ENCODE measurements at places on chromosomes 11 and 22.

- H3K36me3 ChIP-seq = no peaks in the 10 kb centered on the region
- H3K4me1 ChIP-seq = no peaks in the 10 kb centered on the region
Observed at GRCh38 chr11:95359756-95360155, 128.8 kb upstream of the SESN3 start.

- H3K27me3 ChIP-seq = no peaks in the 10 kb centered on the region
- no peak for DNase-seq
- peak overlapping the region; percentile 91 for H3K4me3 ChIP-seq
- peaks cover 3% of the 10 kb centered on the region for H3K4me1 ChIP-seq
- peak overlapping the region; percentile 90 for H3K27ac ChIP-seq
Observed at GRCh38 chr11:93198215-93198845, 539 bp upstream of the SLC36A4 start.

DNA sequence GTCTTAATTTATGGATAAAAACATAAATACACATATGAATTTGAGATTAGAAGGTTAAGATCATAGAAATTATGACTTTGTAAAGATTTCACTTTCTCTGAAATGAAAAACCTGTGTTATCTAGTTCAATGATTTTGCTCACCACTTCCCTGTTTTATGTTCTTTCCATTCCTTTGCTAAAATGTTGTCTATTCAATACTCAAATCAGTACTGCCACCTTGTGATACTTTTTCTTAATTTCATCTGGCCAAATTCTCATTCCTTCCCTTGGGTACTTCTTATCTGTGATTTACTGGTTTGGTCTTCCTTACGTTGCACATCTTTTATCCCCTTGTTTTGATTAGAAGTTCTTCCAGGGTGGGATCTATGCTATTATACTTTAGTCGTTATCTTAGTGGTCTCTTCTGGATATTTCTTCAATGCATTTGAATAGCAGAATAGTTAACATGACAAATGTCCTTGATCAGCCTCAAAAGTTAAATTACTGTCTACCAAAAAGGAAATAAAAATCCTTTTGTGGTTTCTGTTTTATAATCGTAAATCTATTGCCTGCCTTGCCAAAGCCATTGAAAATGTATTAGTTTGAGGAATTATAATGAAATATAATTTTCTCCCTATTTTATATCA lies 197.0 kb downstream of the PGR start:
- H3K36me3 ChIP-seq = no peaks in the 10 kb centered on the region
- no peak for DNase-seq
- H3K4me3 ChIP-seq = no peak overlapping the region
- H3K27ac ChIP-seq = no peak overlapping the region
- H3K27me3 ChIP-seq = no peaks in the 10 kb centered on the region

DNA sequence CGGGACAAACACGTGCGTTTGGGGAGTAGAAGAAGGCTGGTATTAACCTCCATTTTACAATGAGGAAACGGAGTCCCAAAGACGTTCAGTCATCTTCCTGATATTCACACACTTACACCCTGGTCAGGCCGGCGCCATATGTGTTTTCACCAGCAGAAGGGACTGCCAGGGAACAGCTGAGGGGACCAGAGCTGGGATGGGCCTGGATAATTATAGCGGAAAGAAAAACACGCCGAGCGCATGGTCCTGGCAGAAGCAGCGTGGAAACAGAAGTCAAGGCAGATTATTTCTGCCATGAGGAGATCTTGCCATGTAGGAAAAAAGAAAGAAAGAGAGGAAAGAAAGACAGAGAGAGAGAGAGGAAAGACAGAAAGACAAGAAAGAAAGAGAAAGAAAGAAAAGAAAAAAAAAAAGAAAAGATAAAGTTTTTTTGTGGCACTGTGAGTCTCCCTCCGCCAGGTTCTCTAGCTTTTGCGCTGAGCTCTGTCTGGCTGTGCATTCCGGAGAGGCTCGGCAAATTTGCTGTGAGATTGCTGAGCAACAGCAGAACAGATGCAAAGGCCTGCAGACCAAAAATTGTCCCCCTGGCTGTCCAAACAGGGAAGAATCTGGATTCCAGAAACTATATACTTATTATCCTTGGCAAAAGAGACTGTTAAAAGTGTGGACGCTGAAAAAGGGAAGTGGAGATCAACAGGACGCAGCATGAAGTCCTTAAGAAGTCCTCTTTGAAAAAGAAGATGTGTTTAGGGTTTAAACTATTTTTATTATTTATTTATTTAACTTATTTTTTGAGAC lies 1.3 kb upstream of the UCP2 start:
- H3K36me3 ChIP-seq = peaks cover 13% of the 10 kb centered on the region
- H3K27ac ChIP-seq = peak overlapping the region; percentile 92
- H3K4me1 ChIP-seq = peaks cover 31% of the 10 kb centered on the region
- no peak for DNase-seq

GRCh38 chr11:76756341-76756741 lies 26.8 kb upstream of the TSKU start:
- no peaks in the 10 kb centered on the region for H3K27me3 ChIP-seq
- H3K4me3 ChIP-seq = no peak overlapping the region
- H3K36me3 ChIP-seq = no peaks in the 10 kb centered on the region
- no peak overlapping the region for H3K27ac ChIP-seq

DNA sequence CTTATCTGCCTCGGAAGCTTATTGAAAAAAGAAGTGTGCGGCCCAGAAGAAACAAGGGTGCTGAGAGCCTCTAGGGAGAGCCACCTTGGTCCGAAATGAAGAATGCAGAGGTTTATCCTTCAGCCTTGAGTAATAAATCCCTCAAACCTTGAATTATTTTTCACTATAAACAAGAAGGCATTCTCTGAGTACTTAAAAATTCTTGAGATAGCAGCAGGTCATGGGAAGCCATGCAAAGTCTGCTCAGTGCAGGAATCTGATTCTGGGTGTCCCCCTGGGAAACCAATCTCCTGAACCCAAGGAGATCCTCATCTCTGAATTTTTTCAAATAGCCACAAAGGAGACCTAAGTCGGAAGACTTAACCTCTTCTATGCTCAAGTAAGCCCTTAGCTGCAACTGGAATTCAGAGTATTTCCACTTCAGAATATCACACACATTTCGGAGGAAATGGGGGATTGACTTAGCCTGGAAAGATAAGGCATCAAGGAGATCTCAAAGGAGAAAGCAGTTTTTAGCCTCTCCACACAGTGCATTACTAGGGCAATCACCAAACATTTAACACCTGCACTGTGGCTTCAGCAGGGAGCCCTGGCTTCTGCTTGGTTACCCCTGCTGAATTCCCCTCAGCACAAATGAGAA lies 365.0 kb downstream of the ETS1 start:
- H3K27ac ChIP-seq = no peak overlapping the region
- no peaks in the 10 kb centered on the region for H3K27me3 ChIP-seq
- no peaks in the 10 kb centered on the region for H3K4me1 ChIP-seq
- H3K36me3 ChIP-seq = no peaks in the 10 kb centered on the region

DNA sequence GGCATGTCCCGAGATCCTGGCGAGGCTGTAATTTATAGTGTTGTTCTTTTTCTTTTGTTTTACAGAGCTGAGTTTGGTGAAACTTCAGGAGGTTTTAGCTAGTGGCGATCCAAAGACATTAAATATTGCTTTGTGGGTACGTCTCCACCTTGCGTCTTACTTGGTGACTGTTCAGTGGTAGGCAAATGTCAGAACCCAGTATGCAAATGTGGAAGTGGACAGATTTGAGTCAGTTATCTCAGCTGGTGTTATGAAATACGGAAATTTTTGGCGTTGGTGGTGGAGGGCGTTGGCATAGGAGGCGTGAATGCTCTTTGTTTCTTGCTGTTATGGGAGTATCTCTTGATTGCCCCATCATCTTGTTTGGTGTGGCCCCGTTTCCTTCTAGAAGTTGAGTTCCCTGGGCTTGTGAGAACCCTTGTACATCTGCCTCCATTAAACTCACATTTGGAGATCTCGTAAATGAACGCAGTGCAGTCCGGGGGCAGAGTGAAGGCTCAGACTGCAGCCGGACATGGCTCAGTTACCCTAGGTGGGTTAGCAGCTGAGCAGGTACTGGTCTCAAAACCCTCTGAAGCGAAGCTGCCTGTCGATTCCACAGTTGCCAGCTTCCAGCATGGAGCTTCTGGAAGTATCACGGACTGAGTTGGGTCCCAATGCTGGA lies 39.9 kb downstream of the PTPRJ start:
- DNase-seq = no peak
- H3K36me3 ChIP-seq = no peaks in the 10 kb centered on the region
- H3K4me3 ChIP-seq = no peak overlapping the region
- H3K27ac ChIP-seq = no peak overlapping the region
- peaks cover 49% of the 10 kb centered on the region for H3K4me1 ChIP-seq
- no peaks in the 10 kb centered on the region for H3K27me3 ChIP-seq

GRCh38 chr11:122020902-122021301 lies 95.1 kb downstream of the BLID start:
- no peak overlapping the region for H3K27ac ChIP-seq

GRCh38 chr11:62428871-62429560 lies 10.2 kb downstream of the SCGB1A1 start:
- H3K27me3 ChIP-seq = no peaks in the 10 kb centered on the region
- no peak for DNase-seq
- H3K4me1 ChIP-seq = peaks cover 9% of the 10 kb centered on the region
- H3K36me3 ChIP-seq = no peaks in the 10 kb centered on the region
- H3K4me3 ChIP-seq = no peak overlapping the region

GRCh38 chr11:68213135-68213515 lies at the start of gene KMT5B:
Gene KMT5B (minus strand): TSS chr11:68213296. CDS start chr11:68190076, 23,220 bp downstream.
- H3K27me3 ChIP-seq = no peaks in the 10 kb centered on the region
- H3K4me3 ChIP-seq = peak within 1 kb of the TSS; percentile 97
- H3K4me1 ChIP-seq = peaks cover 22% of the 10 kb centered on the region
- H3K27ac ChIP-seq = peak within 1 kb of the TSS; percentile 83
- no peak for DNase-seq
- no peaks in the 10 kb centered on the region for H3K36me3 ChIP-seq

- H3K36me3 ChIP-seq = no peaks in the 10 kb centered on the region
- H3K4me3 ChIP-seq = no peak overlapping the region
- H3K4me1 ChIP-seq = no peaks in the 10 kb centered on the region
- H3K27me3 ChIP-seq = no peaks in the 10 kb centered on the region
- DNase-seq = no peak
Observed at GRCh38 chr11:85893395-85893794, 38.2 kb downstream of the CCDC83 start.

DNA sequence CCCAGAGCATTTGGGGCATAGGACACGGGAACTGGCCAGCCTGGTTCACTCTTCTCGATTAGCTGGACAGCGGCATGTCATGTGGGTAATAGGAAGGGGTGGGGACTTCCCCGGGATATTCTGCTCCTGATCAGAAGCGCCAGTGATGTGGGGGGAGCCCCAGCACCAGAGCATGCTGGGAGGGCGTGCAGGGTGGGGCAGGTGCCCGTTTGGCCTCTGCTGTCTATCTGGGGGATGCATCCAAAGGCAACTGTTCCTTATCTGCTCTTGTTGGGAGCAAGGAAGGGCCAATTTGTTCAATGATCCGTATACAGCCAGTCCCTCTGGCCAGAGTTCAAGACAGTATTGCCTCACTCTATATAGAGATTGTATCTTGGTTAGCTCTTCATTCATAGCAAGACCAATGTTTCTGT lies 43.6 kb downstream of the PPARA start:
- no peak overlapping the region for H3K27ac ChIP-seq
- no peaks in the 10 kb centered on the region for H3K4me1 ChIP-seq
- H3K36me3 ChIP-seq = peaks cover 2% of the 10 kb centered on the region
- no peak overlapping the region for H3K4me3 ChIP-seq
- no peaks in the 10 kb centered on the region for H3K27me3 ChIP-seq
- no peak for DNase-seq

GRCh38 chr22:45210991-45211390 lies 29.7 kb downstream of the KIAA0930 start:
- no peak overlapping the region for H3K4me3 ChIP-seq
- no peaks in the 10 kb centered on the region for H3K4me1 ChIP-seq
- no peak for DNase-seq
- H3K27ac ChIP-seq = no peak overlapping the region

- H3K4me3 ChIP-seq = no peak overlapping the region
- no peak overlapping the region for H3K27ac ChIP-seq
- no peak for DNase-seq
- H3K36me3 ChIP-seq = no peaks in the 10 kb centered on the region
- H3K4me1 ChIP-seq = peaks cover 19% of the 10 kb centered on the region
Observed at GRCh38 chr11:12154871-12155668, 44.7 kb downstream of the MICAL2 start.

DNA sequence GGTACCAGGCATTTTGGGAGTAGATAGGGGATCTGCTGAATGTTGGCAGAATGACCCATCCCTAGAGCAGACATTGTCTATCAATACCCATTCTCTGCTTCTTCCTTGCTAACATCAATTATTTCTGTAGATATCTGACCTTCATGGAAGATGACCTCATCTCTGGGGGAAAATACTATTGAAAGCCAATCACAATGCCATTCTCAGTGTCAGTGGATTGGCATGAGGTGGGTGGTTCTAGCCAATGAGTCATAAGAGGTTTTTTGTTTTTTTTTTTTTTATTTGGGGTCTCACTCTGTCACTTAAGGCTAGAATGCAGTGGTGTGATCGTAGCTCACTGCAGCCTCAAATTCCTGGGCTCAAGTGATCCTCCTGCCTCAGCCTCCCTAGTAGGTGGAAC lies 42.5 kb downstream of the SNX19 start:
- no peak for DNase-seq
- no peaks in the 10 kb centered on the region for H3K27me3 ChIP-seq
- no peak overlapping the region for H3K4me3 ChIP-seq
- no peak overlapping the region for H3K27ac ChIP-seq

- H3K36me3 ChIP-seq = no peaks in the 10 kb centered on the region
- no peak overlapping the region for H3K4me3 ChIP-seq
- H3K27ac ChIP-seq = no peak overlapping the region
- peaks cover 3% of the 10 kb centered on the region for H3K27me3 ChIP-seq
Observed at GRCh38 chr11:13000721-13001120, 8.4 kb upstream of the RASSF10 start.

DNA sequence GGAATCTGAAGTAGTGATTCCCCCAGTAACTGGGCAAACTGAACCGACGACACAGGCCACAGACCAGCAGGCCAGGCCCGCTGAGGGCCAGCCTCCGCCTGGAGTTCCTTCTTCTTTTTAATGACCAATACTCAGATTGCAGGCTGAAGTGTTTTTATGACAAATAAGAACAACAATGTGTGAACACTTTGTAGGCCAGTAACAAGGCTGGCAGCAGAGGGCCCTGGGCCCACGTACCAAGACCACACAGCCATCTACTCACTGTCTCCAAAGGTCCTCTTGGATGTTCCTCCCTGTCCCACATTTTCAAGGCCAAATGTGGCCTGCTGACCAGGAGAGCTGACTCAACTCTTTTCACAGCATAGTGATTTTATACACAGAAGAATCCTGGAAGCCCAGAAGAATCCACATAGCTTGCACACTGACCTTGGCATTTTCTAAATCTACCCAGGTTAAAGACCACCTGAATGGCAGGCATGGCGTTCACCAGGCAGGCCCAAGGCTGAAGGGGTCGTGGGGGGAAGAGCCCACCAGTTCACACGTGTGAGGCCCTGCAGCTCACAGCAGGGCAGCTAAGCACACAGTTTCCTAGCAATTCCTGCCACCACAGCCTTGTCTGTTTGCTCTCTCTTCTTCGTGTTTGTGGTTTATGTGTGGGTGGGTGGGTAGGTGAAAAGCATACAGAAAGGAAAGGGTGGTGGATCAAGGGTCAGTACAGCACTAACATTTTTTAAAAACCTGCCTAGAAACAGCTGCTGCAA lies 13.3 kb downstream of the SMCO4 start:
- no peaks in the 10 kb centered on the region for H3K36me3 ChIP-seq
- H3K27ac ChIP-seq = peak overlapping the region; percentile 21
- no peak for DNase-seq
- H3K4me1 ChIP-seq = peaks cover 18% of the 10 kb centered on the region
- H3K4me3 ChIP-seq = no peak overlapping the region
- H3K27me3 ChIP-seq = no peaks in the 10 kb centered on the region
